ENCODE measurements at places on chromosomes 1 and 21.

DNA sequence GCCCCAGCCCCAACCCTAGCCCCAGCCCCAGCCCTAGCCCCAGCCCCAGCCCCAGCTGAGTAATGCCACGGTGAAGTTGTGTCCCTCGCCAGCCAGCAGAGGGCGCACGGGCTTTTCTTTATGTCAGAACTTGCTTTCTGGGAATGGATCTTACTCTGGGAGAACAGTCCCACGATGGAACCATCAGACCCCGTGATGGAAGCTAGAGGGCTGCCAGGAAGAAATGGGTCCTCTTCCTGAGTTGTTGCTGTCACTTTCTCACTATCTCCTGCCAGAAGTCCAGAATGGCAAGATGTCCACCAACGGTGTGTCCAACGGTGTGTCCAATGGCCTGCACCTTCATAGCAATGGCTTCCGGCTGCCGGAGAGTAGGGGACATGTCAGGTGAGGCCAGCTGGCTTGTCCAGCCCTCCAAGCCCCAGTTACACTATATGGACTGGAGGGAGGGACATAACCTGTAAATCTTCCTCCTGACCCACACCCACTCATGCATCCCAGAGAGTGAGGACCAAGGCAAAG, 25.1 kb upstream of the TMEM222 start:
- peak; percentile 54 for DNase-seq

DNA sequence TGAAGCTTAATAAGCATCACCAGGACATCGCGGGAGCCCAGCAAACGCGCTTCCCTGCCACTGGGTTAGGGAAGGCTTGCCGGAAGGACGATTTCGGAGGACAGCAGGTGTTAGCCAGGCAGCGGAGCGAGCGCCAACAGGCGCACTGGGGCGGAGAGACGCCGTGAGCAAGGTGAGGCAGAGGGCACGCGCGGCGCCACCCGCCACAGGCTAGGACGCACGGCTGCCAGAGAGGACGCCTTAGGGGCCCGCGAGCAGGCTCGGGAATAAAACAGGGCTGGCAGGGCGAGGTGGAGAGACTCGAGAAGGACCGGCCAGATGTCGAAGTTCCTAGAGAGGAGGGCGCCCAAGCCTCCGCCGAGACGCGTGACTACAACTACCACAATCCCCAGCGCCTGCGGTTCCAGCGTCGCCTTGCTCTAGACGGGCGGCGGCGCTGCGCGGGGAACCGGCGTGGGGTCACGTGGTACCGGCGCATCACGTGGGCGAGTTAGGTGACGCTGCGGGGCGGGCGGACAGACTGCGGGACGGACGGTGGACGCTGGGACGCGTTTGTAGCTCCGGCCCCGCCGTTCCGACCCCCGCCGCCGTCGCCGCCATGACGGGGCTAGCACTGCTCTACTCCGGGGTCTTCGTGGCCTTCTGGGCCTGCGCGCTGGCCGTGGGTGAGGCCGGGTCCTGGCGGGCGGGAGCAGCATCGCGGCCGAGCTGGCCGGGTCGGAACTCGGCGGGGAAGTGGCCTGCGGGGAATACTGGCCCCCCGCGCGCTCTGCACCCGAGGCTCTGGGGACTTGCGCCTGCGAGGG, at the start of gene ATP6V0B:
ATP6V0B (plus strand) TSS at position 518 of the 806 bp plus-strand sequence; CDS start at position 599, 81 bp downstream.
- DNase-seq = peak; percentile 89

DNA sequence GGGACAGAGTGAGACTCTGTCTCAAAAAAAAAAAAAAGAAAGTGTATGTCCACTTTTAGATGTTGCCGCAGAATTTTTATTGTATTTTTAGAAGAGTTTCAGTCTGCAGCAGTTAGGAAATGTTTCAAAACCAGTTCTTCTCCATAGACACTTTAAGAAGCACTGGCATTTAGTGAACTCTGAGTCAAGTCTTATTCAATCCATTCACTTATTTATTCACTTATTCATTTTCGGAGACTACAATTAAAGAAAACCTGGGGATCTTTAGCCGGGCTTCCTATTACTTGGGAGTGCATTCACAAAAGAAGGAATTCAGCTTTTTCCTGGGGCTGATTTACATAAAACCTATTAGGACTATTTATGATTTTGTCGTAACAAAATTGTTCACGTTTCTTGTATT, 12.3 kb downstream of the RCAN3 start:
- DNase-seq = no peak

- no peak for DNase-seq
These were observed 11.7 kb upstream of the TDRD10 start for GRCh38 chr1:154490317-154490716.

DNA sequence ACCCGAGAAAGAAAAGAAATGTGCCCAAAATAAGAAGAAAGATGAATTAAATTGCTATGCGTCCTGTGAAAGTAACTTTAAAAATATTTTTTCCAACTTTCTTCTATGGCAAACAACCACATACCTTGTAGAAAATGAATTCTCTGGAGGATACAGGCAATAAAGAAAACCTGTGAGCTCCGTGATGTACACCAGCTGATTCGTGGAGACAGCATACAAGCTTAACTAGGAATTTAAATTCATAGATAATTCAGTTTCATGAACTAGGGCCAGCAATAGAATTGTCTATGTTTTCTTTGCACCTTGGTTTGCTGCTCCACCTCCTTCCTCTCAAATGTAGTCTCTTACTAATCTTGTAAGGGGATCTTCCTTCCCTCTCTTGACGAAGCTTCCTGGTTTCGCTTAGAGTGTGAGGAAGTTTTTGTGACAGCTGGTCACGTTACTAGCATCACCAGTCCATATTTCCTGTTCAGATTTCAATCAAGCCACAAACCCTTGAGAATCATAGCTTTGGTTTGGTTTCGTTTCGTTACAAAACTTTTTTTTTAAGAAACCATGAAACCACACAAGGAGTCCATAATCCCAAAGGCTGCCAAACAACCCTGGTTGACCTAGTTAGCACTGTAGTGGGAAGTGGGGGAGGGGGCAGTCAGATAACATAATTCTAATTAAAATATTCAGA, 35.8 kb downstream of the GREM2 start:
- peak; percentile 60 for DNase-seq

- DNase-seq = no peak
These were observed 264.5 kb downstream of the OLFM3 start for GRCh38 chr1:101732261-101732660.

GRCh38 chr1:57800376-57800775, 376.5 kb upstream of the DAB1 start:
- no peak for DNase-seq

- peak; percentile 96 for DNase-seq
These were observed at the start of the genes BLZF1 and NME7 for GRCh38 chr1:169367686-169368405. TSS of gene BLZF1 (plus strand) at chr1:169368195. CDS start at chr1:169369523, 1,328 bp downstream. TSS of gene NME7 (minus strand) at chr1:169367797. CDS start at chr1:169367710, 87 bp downstream.

- no peak for DNase-seq
These were observed 27.8 kb downstream of the RHCE start for GRCh38 chr1:25392841-25393240.

GRCh38 chr1:35931446-35932157, 697 bp downstream of the AGO3 start:
- peak; percentile 5 for DNase-seq

GRCh38 chr21:21034036-21034435, 35.8 kb downstream of the NCAM2 start:
- no peak for DNase-seq

DNA sequence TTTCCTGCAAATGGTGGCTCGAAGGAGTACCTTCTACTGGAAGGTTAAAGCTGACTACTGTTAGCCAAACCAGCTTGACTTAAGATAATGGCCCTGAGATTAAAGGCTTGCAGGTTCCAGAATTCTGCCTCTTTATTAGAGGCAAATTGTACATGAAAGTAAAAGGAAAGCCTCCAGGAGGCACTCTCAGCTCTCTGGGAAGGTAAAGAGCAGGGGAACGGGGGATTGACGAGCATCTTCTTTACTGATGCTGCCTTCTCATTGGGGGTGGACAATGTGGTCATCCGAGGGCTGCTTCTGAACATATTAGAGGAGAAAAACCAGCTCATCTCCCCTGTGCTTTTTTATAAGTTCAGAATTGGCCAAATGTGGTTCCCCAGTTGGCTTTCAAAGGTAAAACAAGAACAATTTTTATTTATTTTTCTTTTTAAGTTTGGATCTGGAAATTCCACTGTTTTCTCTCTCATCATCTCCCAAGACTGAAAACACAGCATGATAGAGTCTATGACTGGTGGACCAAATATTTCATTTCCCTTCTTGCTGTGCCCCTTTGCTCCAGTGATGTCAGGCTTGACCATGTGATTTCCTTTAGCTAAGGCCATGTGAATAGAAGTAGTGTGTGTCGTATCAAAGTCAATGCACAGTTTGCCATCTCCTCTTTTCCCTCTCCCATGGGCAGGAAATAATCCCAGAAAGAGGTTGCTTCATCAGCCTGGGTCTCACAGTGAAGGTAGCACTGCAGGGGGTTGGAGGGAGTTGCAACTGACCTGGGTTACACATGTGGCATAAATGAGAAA, 292.7 kb downstream of the PRDM2 start:
- DNase-seq = no peak

DNA sequence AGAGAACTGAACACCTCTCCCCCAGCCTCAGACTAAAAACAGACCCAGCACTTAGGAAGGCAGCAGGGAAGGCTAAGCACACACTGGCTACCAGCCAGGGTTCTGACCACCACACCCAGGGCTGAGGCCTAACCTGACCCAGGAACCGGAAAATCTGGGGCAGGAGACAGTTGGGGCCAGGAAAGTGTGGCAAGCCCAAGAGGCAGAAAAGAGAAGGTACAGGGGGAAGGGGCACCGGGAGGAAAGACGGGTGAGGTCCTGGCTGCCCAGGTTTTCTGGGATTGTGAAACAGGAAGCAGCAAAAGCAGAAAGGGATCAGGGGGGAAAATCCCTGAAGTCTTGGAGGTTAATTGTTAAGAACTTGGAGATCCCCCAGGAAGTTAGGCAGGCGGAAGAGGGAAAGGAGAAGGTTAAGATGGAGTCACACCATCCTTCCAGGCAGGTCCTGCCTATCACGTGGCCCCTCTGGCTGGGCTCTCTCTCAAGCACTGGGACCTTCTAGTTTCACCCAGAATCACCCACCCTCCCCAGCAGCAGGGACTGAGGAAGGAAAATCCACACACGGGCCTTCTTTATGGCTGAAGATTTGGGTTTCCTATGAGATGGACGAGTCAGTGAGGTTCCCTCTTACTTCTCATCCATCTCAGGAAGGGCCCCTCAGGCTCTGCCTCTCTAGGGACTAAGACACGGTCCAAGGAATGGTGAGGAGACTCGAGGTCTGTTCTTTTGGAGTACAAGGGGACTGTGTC, 2.6 kb downstream of the HDGF start:
- peak; percentile 63 for DNase-seq

- DNase-seq = no peak
These were observed 1.2 kb downstream of the CROCC start for GRCh38 chr1:16922885-16923431.

- no peak for DNase-seq
These were observed 5.3 kb downstream of the LUZP1 start for GRCh38 chr1:23163395-23163794.

GRCh38 chr21:36606287-36606982, 92.5 kb upstream of the SIM2 start:
- no peak for DNase-seq

DNA sequence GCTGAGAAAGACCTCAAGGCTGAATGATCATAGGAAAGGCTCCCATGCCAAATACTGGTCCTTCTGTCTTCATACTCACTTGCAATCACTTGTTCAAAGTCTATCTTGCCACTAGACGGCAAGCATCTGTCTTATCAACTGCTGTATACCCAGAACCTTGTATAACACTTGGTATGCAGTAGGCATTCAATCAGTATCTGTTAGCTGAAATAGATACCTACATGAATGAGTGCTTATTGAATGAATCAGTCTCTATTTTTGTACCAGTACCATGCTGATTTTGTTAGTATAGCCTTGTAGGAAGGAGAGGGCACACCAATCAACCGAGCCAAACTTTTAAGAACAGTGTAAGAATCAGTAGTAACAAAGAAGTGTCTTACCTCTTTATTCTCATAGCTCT, 80.6 kb downstream of the NIBAN1 start:
- DNase-seq = no peak

- no peak for DNase-seq
These were observed 303.8 kb downstream of the DISC1 start for GRCh38 chr1:231930257-231930947.
